ENCODE measurements at places on chromosomes 7 and 10.

DNA sequence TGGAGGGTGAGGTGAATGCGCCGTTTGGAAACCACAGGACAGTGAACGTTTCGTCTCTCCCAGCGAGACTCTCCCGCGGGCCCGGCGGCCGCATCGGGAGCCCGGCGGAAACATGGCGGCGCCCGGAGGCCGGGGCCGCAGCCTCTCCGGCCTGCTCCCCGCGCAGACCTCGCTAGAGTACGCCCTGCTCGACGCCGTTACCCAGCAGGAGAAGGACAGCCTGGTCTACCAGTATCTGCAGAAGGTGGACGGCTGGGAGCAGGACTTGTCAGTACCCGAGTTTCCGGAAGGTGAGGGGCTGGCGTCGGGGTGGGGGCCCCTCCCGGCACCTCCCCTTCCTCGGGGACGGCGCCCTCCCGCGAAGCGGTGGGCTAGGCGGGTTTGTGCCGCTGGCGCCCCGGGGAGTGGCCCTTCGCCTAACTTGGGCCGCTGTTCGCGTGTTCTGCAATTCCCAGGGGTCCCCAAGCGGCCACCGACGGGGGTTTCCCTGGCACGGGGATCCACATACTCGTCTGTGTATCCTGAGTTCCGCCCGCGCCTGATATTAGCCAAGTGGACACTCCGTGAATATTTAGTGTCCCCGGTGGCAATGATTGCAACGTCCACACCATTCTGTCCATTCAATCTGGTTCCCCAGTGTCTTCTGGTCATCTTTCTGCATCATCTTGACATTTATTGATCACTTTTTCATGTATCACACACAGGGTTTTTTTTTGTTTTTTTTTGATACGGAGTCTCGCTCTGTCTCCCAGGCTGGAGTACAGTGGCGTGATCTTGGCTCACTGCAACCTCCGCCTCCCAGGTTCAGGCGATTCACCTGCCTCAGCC lies 514 bp downstream of the NHLRC2 start:
- peak; percentile 42 for DNase-seq

- no peak for DNase-seq
These were observed 29.5 kb downstream of the ZNF775 start for GRCh38 chr7:150408393-150409299.

GRCh38 chr7:38329340-38329739 lies 55.9 kb upstream of the TARP start:
- no peak for DNase-seq

- no peak for DNase-seq
These were observed 25.7 kb upstream of the PDCD4 start for GRCh38 chr10:110845756-110846620.

- no peak for DNase-seq
These were observed 21.8 kb downstream of the GPER1 start for GRCh38 chr7:1109581-1110310.

DNA sequence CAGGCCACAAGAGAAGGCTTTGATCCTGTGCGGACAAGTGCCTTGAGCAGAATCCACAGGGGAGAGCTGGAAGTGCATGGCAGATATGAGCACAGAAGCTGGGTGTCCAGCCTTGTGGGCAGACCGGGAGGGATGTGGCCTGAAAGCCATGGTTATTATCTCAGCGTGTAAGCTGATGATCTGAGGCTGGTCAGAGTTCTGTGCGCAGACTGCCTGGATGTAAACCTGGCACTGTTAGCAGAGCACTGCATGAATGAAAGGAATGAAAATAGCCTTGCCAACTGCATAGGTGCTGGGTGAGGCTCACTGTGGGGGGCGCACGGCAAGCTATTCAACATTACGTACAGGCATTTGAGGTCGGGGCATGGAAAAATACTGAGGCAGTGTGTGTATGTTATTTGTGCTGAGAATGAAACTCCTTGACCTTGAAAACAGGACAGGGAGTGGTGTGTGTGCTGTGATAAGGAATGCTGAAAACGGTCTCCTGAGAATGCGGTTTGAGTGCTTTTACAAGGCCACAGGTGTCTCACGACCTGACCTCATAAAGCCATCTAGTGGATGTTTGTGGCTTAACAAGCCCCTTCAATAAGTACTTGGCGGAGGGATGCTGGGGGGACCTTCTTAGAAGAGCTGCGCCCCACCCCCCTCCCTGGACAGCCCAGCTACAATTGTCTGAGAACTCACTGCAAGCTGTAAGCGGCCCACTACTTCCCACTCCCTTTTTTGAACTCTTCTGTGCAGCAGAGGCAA lies 18.7 kb downstream of the AKR1C1 start:
- peak; percentile 25 for DNase-seq

DNA sequence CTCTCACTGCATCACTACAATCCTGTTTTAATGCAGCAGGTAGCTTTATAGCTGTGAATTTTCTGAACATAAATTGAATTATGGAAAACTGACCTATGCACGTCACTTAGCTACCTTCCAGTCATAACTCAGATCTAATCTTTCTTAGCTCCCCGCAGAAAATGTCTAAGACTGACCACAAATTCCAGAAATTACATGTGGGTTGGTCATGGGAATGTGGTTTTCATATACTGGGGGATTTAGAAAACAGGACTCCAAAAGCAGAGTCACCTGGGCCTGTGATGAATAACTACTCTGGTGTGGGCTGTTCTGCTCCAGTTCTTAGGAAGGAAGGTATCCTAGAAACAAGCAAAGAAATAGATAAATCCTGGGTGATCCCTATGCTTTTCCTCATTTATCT lies 178.4 kb upstream of the LRRTM3 start:
- no peak for DNase-seq

DNA sequence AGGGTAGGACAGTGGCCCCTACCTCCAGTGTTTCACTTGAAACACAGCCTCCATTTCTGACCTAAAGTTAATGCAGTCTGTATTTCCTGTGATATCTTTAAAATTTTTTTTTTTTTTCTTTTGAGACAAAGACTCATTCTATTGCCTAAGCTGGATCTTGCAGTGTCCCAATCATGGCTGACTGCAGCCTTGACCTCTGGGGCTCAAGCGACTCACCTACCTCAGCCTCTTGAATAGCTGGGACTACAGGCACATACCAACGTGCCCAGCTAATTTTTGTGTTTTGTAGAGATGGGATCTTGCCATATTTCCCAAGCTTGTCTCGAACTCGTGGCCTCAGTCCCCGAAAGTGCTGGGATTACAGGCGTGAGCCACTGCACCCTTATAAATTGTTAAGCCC lies 16.7 kb upstream of the MGAM2 start:
- no peak for DNase-seq

GRCh38 chr10:81414038-81414437 lies 461.0 kb upstream of the NRG3 start:
- DNase-seq, result no peak

DNA sequence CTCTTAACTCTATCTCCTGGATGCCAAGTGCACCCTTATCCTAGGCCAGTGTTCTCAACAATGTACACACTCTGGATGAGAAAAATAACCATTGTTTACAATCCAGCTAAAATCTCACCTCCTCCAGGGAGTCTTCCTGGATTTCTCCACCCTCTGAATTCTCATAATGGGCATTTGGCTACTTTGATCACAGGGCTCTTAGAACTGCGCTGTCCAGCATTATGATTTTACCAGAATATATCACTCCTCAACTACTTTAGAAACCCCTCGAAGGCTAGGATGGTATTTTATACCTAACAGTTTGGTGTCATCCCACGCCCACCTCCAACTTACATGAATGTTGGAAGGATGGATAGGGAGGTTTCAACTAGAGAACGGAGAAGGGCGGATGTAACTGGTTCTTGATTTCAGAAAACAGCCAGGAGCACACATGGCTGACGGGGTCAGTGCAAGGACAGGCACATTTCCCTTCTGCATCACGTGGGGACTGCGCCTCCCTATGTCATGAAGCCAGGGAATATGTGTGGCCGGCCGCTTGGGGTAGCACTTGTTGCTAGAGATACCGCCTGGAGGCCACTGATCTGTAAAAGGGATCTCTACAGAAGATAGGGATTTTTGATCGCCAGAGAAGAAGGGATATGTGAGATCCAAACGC lies 1.2 kb upstream of the ATP6V0E2 start:
- peak; percentile 84 for DNase-seq

DNA sequence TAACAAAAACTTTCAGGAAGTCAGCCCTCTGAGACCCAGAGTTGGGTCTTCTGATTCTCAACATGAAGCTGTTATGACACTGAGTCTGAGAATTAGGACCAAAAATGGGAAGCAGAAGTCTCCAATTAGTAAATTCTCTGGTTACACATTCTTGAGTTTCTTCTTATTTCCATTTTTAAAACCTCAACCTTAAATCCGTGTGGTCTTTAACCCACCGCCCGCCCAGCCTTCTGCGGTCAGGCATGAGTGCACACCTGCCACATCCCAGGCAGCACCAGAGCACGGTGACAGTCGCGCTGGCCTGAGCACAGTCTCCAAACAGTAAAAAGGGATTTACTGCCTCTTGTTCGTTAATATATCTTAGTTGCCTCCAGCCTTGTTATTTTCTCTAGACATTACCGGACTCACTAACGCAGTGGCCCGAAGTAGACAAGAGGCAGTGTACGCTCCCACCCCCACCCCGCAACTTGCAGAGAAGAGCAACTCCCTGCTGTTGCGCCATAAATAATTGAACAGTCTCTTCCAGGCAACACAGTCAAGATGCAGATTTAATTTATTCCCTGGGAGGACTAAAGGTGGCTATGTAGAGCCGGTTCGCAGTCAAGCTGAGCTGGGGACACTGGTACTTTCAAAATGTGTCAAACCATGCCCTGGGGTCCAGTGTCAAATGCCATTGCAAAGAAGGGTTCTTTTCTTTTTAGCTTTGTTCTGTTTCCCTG lies 147.0 kb upstream of the CELF2 start:
- DNase-seq, result no peak

GRCh38 chr7:6359021-6359420 lies 86.6 kb upstream of the CYTH3 start:
- DNase-seq, result no peak

DNA sequence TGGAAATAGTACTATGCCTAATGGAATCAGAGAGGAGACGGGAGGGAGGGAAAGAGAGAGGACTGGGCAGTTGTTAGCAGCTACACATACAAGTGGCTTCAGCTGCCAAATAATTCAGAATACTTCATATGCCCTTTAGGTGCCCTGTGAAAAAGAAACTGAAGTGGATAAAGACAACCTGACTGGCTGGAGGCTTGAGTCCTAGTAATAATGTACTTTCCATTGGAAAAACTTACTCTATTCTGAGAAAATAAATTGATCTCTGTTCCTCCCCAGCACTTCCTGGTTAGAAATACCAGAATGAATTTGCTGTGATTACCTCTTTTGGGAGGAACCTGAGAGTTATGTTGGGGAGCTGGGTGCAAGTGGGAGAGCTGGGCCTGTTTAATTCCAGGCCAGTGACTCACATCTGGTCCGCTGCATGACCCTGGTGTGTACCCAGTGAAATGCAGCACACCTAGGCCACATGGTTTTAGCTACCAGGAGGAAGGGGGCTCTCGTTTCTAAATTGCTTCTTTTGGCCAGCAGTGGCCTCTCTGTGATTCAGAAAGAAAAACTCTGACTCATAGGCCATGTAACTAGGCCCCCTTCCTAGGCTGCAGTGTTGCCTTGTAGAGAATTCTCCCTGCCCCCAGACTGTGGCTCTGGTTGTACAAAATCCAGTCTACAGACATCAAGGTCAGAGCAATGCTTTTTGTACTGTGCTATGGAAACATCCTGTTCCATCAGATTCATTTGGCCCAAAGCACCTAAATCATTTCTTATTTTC lies 6.5 kb downstream of the AGFG2 start:
- peak; percentile 94 for DNase-seq

GRCh38 chr7:130160023-130160422 lies 45.2 kb downstream of the TMEM209 start:
- DNase-seq, result no peak

- no peak for DNase-seq
These were observed 400.4 kb downstream of the CDC14C start for GRCh38 chr7:49324707-49325106.

GRCh38 chr10:60914690-60915141 lies 29.3 kb downstream of the RHOBTB1 start:
- DNase-seq, result peak; percentile 99

DNA sequence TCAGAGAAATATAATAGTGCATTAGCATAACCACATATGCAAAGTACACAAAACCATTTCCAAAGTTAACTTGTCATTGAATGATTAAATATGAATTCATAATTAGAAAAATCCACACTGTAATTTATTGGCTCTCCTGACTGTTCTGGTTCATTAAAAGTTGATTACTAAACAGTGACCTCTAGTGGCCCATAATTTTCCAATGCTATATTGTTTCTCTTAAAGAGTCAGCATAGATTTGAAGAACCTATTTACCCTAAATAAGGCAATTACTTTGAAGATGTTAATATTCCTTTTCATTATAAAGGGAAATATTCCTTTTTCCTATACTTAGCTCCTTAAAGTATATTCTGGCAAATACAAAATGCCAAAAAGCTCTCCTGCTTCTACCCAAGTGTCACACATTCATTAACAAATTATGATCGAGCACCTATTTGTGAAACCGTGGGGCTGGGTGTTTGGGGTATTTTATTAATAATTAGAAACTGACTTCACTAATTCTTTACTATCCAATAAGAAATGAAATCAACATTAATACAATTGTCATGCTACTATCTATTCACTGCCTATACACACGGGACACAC lies 86.2 kb downstream of the HIBADH start:
- DNase-seq, result peak; percentile 48

DNA sequence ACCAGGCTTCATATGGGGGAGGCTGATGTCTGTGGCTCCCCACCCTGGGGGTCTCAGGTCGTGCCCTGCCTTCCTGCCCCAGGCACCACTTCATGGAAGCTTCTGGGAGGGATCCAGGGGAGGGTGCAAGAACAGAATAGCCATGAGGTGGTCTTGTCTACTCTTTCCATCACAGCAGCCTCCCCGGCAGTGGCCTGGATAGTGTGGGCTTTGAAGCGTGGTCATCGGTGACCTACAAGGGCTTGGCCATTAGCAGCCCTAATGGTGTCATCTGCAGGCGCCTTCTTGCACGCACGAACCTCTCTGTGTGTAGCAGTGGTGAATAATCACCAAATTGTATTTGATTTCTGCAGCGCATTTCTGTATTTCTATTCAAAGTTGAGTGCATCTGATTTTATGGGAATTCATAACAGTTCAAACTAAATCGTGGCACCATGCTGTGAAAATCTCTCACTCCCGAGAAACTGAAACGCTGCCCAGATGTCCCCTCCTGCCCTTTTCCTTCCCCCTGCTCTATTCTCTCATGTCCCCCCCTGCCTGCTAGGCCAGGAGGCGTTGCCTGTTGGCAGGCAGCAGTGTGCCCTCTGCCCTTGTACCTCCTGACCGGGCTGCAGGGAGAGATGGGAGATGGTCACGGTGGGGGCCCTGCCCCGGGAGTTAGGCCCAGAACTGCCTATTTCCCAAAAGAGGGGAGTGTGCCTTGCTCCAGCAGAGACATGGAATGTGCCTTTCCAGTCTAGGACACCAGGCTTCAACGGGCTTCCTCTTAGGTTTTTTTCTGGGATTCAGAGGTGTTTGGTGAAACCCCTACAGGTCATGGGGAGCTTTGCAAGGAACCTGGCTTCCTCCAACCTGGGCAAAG lies 34.8 kb downstream of the CDH23 start:
- no peak for DNase-seq

All from HCEC 1CT (cell line).